ENCODE measurements at places on chromosomes 5 and 9. TPM values are rescaled to one million over a fixed set of nuclear protein-coding genes. Genes with fewer than 3 reads are reported as not detected.

- DNase-seq, result no peak
Measured at GRCh38 chr5:34524123-34524522, 132.0 kb upstream of the RAI14 start.

DNA sequence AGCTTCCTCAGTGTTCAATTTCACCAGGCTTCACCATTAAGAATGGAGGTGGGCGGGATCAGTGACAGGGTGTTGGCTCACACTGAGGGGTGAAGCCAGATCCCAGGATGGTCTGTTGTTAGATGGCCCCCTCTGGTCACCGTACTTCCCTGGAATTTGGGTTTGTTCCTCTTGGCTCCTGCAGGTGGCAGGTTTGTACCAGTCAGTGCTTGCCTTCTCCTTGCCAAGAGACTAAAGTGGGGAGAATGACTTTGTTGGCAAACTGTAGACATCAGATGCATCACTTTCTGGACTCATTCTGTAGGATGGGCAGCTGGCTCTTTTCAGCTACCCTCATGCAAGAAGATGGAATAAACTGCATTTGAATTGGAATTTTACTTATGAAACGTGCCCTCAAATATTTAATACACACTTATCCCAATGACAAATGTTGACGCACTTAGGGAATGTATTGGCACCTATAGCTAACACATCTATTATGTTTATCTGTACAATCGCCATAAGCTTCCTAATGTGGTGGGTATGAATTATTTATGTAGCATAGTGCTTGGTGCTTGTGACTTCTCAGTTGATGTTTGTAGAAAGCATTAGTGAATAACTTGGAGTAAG lies 31.4 kb upstream of the ANKRD55 start:
- DNase-seq, result peak; percentile 83

DNA sequence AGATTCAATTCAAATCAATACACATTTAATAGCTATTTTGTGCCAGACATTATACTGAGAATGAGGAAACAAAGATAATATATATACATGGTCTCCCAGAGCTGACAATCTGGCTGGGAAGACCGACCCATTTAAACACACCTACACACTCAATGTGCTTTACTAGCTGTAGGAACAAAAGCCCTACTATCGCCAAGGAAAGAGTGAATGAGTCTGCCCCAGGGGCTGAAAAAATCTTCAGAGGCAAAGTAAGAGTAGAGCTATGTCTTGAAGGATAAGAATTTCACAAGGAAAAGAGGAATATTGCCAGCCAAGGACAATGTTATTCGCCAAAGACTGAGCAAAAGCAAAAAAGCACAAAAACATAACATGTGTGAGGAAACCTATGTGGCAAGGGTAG lies 6.6 kb downstream of the PFDN1 start:
- peak; percentile 56 for DNase-seq

DNA sequence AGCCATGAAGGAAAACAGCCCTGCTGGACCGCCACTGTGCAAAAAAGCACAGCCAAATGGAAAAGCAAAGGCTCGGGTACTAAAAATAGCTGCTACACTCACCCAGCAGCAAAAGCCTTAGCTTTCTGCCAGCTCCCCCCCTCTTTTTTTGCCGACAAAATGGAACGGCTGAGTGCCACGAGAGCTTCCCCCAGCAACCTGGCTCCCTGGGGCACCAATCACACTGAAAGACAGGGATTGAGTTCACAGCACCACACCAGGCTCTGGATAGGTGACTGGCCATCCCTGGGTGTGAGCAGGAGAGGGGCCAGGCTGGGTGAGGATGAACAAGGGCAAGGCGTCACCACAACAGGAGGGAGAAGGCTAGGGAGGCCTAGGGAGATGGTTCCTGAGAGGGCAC lies 66.7 kb downstream of the SIL1 start:
- DNase-seq, result no peak

- no peak for DNase-seq
Measured at GRCh38 chr9:79663300-79663699, 91.5 kb downstream of the TLE4 start.

The MLANA gene
- 3,120 TPM for total RNA-seq

The SLC6A18 gene
- total RNA-seq, result not detected

All from SK-MEL-5 (cell line).